ENCODE measurements at places on chromosomes 12 and 14.

DNA sequence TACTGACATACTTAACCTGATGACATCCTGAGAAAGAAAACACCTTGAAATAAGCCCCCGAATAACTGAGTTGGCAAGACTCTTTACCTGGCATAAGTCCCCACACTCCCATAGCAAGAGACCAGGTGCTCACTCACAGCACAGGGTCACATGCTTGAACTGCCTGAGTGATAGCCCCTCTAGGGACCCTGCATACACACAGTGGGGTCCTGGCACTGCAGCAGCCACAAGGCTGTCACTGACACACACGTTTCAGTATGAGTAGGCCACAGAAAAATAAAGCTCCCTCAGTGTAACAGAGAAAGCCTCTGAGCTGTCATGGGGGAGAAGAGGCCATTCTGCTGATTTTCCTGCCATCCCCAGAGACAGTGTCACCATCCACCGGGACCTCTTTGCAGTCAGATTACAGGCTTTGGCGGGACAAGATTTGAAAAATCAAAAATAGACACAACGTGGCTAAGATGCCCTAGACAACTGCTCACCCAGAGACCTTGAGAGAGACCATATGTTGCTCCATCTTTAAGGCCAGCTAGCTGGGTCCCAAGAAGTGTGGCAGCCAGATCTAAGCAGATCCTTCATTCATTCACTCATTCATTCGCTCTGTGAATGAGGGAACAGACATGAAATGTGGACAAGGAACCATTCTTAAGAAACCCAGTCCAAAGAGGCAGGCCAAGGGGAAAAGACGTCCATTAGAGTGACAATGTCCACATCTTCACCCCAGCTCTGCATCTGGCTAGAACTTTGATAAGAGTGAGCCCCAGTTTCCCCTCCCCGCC is 1.6 kb downstream of the SCARB1 start:
- no peak for DNase-seq

DNA sequence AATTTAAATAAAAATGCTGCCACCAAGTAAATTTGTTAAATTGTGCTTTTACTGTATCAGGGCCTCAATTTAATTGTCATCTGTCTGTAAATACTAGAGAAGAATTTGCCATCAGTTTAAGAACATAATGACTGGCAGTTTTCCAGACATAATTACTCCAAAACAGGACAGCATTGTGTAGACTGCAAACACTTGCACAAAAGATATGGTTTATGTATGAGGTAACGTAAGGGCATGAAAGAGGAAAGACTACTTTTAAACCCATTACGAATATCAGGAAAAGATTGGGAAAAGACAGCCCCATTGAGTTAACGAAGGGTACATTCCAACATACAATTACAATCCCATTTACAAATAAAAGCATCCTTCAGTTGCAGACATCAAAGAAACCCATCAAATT is 59.8 kb upstream of the KRR1 start:
- DNase-seq = no peak

DNA sequence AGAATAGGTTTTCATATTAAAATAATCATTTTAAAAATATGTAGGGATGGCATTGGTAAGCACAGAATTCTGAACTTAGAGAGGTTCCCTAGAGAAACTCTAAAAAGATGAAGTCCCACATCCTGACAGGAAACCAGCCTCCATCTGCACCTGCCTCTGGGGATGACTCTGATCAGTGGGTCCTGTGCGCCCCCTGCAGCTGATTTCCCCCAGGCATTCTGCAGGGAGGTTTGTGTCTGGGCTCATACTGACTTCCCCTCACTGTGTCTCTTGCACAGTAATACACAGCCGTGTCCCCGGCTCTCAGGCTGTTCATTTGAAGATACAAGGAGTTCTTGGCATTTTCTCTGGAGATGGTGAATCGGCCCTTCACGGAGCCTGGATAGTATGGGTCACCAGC is 602.9 kb downstream of the TMEM121 start:
- no peak for DNase-seq

- DNase-seq = peak; percentile 17
Measured at GRCh38 chr12:31518680-31519227, 72.2 kb downstream of the DENND5B start.

DNA sequence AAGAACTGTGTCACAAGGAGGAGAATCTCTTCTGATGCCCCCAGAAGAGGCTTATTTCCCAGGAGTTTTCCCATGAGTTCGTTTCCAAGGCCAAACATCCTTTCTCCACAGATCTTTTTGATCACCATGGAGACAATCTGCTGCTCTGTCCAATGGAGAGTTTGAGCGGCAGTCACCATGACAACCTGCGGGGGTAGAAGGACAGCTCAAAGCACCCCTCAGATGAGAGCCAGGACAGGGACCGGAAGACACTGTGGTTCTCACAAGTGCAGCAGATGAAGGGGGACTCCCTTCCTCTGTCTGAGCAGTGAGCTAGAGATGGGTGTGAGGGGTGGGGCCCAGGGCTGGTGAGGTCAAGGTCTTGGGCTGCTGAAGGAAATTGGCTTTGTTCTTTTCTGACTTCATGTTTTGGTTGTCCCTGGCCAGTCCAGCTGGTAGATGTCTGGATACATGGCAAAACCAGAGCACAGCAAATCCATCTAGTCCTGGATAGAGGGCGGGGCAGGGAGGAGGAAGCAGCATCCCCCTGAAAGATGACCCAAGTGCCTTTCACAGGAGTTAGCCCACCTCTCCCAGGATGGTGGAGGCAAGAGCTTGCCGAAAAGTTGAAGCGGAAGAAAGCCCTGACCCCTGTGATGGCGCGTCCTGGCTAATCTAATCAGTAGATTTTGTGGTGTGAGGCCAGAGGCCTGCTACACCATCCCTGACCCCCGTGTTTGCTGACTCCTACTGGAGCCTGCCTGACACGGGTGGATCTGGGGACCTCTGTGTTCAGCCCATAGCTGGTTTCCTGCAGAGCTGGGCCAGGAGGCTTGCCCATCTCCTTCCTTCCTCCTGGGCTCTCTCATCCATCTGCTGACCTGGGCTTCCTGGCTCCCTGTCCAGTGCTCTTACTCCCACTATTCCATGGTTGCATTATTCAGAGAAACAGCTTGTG is 24.4 kb downstream of the DHRS2 start:
- no peak for DNase-seq

- DNase-seq = no peak
Measured at GRCh38 chr12:58925111-58925611, 4.9 kb upstream of the LRIG3 start.

DNA sequence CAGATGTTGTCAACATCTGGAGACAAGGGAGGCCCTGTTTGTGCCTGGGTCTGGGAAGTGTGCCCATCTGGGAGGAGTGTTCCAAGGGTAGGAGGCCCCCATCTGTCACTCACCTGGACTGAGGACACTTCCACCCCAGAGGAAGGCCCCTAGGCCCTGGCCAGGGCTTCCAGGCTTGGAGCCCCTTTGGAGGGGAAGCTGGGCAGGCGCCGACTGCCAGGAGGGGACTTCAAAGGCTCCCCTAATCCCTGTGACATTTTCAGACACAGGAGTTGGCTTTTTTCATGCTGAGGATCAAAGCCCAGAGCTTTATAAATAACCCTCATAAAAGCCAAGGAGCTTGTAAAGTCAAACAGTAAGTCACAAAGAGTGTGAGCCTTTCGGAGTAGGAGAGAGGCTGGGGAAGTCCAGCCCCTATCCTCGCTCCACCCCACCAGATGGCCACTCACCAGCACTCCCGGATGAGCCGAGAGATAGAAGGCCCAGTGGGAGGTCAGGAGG is 17.6 kb upstream of the FAM222A start:
- DNase-seq = no peak

- no peak for DNase-seq
Measured at GRCh38 chr12:113136990-113137511, 1.5 kb upstream of the RASAL1 start.

DNA sequence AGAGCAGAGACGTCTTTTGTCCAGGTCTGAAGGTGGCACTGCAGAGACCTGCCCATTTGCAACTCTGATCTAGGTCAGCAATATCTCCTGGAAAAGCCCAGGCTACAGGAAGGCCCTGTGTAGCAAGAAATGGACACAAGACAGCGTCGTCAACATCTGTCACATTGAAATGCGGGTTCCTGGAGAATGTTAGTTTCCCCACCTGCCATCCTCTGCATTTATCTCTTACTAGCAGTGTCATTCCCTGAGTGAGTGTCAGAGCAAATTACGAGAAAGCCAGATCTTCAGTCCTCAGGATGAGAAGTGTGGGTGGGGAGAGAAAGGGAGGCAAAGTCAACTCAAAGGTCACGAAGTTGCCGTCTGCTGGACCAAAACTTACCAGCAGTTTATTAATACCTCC is 27.4 kb upstream of the FLVCR2 start:
- no peak for DNase-seq

DNA sequence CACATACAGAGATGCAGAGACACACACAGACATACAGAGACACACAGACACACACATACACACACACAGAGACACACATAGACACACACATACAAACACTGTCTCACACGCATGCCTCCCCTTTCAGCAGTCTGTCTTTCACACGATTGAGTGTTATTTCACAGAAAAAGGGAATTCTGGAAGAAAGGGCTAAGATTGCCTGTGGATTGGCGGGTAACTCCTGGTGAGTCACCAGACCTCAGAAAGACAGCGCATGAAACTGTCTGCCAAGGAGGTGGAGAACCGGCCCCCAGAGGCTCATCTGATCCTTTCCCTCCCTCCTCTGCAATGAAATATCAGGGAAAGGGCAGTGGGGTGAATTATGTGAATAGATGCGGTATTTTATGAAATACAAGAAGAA is 127.2 kb upstream of the GSC start:
- no peak for DNase-seq

- DNase-seq = no peak
Measured at GRCh38 chr12:56677680-56678079, 10.4 kb downstream of the PTGES3 start.

- DNase-seq = peak; percentile 70
Measured at GRCh38 chr14:102209224-102209966, 69.7 kb downstream of the WDR20 start.
